ENCODE measurements at places on chromosomes 12 and 14.

GRCh38 chr12:131287015-131287937, 333.6 kb downstream of the ADGRD1 start:
- DNase-seq, result no peak

- DNase-seq, result no peak
These were observed 1.0 kb downstream of the SLC6A12 start for GRCh38 chr12:212715-213526.

GRCh38 chr12:39623919-39624318, 4.3 kb upstream of the ABCD2 start:
- no peak for DNase-seq

DNA sequence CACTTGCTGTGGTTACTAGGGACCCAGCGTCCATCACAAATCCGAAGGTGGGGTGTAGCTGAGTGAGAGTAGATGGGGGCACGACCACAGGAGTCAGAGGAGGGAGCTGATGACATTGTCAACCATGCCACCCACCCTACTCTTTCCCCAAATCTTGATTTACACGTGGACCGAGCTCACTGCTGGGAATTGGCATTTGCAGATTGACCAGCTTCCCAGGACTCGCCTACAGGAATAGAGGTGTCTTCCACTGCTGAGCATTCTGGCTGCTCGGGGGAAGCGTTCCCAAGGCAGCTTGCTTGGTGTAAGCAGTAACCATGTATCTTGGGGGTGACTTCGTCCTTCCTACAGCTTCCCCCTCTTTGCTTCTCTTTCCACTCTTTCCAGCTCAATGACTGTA, 353 bp upstream of the PTPRR start:
- DNase-seq, result no peak

DNA sequence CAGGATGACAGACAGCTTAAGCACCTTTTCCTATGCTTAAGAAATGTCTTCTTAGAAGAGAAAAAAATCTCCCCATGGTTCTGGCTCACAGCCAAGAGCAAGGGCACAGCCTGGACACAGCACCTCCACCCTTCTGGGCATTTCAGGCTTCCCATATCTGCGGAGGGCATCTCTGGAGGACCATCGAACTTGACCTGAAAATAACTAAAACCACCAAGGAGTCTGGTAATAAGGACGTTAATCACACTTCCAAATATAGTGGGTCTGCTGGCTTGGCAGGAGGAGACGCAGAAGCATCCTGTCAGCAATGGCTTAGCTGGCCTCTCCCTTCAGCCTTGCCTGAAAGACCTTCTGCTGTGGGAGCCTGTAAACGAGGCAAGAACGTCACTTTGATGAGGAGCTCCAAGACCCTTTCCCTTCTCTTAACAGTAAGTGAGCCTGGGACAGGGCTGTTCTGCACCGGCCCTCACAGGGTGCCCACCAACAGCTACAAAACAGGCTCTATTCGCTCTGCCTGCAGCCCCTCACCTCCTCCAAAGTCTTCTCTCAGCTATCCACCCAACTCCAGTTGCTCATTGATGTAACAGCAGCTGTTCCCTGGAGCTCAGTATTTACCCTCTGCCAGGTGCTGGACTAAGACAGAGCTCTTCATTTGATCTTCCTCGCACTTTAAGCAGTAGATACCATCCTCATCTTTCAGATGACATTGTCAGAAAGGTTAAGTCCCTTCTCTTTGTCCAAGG, 13.2 kb downstream of the SETD3 start:
- no peak for DNase-seq

Data from T follicular helper cell (primary cell).